Stimulated activated CD4-positive, alpha-beta T cell treated with anti-CD3 and anti-CD28 coated beads, Interleukin-4, amount 100 ng/mL, for 24 hours (primary cell): ENCODE measurements at places on chromosomes 5 and 9.

- no peak for DNase-seq
These were observed 14.8 kb upstream of the SLC30A5 start for GRCh38 chr5:69078921-69079540.

DNA sequence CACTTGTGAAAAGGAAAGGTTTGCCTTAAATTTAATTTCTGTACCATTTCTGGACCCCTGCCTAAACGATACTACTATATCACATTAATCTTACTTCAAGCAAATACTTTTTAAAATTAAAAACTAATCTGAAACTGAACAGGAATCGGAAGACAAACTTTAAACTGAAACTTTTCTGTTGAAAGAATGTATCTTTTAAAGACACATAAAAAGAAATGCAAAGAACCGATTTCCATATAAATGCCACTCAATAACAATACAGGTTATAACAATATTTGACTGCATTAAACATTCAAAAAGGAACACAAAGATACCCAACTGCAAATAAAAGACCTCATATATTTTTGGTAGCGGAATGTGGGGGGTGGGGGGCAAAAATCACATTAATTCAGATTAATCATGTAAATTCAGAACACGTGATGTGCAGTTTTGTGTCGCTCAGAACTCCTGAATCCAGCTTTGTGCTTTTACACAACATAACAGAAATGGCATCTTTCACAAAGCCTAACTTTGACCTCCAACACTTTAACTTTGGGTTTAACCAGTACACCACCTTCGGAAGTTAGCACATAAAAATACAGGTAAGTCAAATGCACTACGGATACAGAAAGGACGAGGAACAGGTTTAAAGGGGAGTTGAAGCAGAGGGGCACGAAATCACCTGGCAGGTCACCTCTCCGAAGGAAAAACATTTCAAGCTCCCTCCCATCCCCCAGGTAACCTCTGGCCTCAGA lies 925 bp downstream of the LIFR start:
- DNase-seq, result no peak

- no peak for DNase-seq
These were observed 1.3 kb downstream of the HAVCR2 start for GRCh38 chr5:157107508-157107907.

GRCh38 chr5:106451998-106452397 lies 1218.7 kb downstream of the EFNA5 start:
- no peak for DNase-seq

DNA sequence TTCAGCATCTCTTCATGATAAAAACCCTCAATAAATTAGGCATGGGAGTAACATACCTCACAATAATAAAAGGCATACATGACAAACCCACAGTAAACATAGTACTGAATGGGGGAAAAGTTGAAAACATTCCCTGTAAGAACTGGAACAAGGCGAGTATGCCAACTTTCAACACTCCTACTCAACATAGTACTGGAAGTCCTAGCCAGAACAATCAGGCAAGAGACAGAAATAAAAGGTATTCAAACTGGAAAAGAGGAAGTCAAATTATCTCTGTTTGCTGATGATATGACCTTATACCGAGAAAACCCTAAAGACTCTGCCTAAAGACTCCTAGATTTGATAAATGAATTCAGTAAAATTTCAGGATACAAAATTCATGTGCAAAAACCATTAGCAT lies 167.6 kb downstream of the TMEM38B start:
- no peak for DNase-seq

- no peak for DNase-seq
These were observed 63.3 kb downstream of the SMC5 start for GRCh38 chr9:70322096-70322495.
